ENCODE measurements at places on chromosomes 16 and 17.

DNA sequence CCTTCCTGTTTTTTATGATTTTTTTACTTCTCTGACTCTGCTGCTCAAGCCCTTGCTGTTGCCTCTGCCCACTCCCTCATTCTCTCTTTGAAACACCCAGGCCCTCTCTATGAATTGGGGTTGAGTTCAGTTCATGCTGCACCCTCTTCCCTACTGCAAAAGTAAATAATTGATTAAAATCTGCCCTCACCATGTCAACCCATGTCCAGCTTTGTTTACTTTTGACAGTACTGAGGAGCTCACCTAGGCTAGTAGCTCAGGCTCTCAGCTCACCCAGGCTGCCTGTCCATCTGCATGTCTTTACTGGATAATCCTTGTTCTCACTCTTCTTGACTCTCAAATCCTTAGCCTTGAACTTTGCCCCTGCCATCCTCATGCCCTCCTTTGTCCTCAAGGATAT is 95.2 kb downstream of the SPACA3 start:
- no peak for DNase-seq

DNA sequence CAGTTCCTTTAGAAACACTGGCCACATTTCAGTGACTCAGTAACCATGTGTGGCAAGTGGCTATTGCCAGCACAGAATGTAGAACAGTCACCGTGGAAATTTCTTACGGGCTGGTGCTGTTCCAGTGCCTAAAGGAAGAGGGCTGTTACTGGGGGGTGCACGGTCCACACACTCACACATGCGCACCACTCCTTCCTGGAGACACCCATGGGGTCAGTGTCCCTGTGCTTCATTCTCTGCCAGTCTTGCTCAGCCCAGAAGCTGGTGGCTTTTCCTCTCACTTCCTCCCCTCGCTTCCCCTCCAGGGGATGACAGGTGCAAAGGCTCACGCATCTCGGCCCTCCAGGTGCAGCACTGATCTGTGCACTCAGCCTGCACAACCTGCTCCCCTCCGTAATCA is 115.6 kb downstream of the CCDC182 start:
- DNase-seq: no peak

DNA sequence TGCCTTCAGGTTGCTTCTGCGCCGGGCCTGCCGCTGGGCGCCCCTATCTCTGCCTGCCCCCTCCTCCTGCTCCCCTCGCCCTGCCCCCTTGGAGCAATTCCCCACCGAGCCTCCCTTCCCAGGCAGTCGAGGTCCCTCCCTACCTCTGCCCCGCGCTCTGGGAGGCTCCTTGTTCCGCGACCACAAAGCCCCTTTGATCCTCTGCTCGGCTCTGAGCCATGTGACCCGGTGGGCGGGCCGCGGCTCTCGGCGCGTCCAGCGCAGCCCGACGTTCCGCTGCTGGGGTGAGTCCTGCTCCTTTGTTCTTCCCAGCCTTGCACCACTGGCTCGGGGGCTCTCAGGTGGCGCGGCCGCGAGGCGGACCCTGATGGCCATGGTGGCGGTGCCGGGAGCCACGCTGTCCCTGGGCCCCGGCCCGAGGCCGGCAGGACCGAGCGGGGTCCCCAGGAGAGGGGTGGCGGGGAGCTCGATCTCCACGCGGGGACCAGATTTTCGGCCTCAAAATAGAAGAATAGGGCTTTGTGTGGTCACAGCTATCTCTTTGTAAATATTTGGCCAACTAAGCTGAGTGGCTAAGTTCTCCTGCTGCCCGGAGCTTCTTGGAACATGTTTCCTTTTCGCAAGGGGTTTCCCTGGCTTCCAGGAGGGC is 310.6 kb downstream of the SEC14L1 start:
- peak; percentile 53 for DNase-seq

DNA sequence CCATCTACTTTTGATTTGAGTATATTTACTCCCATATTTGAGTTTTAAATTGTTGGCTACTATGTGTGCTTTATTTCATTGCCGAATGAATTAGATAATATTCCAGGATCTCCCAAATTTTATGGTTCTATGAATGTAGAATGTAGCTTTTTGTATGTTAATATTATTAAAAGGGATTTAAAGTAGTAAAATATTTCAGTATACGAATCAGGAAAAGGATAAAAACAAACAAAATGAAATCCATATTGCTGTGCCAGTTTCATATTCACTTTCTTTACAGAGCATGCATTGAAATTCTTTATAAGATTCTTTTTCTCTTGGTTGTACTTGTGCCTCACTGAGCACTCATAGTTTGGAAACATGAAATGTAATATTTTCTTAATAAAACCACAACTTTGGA is 155.1 kb downstream of the CHD9 start:
- DNase-seq: no peak

DNA sequence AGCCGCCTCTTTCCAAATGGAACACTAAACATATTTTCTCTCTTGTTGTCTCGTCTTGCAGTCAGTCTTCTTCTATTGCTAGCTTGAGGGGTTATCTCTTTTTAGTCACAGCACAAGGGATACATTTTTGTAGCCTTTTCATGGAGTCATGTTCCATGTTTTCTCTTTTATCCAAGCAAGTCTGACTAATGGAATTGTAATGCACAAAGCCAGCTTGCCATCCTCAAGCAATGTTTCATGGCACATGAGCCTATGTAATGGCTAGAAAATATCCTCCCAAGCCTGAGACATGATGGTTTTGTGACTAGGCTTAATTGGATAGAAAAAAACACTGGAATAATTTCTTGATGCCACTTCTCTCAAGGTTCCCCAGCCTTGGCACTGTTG is 414.6 kb upstream of the GOT2 start:
- DNase-seq: no peak

- no peak for DNase-seq
These were observed 23.3 kb upstream of the CDRT4 start for GRCh38 chr17:15490634-15491261.

GRCh38 chr16:48603647-48604376 is 6.2 kb downstream of the N4BP1 start:
- DNase-seq: no peak

- DNase-seq: no peak
These were observed 8.7 kb downstream of the GRB2 start for GRCh38 chr17:75396796-75397195.

GRCh38 chr16:4583906-4584305 is 27.8 kb downstream of the C16orf96 start:
- no peak for DNase-seq

GRCh38 chr16:1708083-1708767 is 2.2 kb downstream of the MAPK8IP3 start:
- DNase-seq: no peak

- DNase-seq: peak; percentile 88
These were observed 4.3 kb downstream of the THOC6 start for GRCh38 chr16:3027983-3028715.

- no peak for DNase-seq
These were observed 870 bp upstream of the ZC3H7A start for GRCh38 chr16:11797957-11798299.

DNA sequence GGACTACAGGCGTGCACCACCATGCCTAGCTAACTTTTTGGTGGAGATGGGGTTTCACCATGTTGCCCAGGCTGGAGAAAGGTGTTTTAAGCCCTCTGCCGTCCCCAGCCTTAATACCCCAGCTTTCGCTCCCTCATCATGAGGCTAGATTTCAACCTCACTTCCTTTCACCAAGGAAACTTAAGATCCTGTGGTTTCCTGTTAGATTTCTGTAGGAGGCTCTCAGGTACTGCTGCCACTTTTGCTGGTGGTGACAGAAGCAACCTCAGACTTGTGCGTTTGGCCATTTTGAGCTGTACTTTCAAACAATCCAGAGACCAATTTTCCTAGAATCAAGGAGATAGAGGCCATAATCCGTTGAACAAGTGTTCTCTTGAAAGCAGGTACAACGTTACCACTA is 36.2 kb downstream of the MPHOSPH6 start:
- DNase-seq: no peak

GRCh38 chr17:16001226-16001897 is 1.7 kb downstream of the TTC19 start:
- DNase-seq: no peak

DNA sequence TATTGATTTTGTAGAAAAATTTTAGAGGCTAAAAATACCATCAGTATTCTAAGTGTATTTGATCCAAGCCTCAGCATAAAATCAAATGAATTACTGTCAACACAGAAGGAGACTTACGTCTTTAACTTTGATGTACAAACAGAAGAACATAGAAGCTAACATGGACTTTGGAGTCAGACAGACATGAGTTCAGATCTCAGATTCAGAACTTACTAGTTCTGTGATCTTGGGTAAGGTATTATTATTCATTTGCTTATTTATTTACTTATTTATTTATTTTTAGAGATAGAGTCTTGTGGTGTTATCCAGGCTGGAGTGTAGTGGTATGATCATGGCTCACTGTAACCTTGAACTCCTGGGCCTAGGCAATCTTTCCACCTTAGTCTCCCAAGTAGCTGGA is 4.0 kb upstream of the SLFN12L start:
- DNase-seq: no peak

DNA sequence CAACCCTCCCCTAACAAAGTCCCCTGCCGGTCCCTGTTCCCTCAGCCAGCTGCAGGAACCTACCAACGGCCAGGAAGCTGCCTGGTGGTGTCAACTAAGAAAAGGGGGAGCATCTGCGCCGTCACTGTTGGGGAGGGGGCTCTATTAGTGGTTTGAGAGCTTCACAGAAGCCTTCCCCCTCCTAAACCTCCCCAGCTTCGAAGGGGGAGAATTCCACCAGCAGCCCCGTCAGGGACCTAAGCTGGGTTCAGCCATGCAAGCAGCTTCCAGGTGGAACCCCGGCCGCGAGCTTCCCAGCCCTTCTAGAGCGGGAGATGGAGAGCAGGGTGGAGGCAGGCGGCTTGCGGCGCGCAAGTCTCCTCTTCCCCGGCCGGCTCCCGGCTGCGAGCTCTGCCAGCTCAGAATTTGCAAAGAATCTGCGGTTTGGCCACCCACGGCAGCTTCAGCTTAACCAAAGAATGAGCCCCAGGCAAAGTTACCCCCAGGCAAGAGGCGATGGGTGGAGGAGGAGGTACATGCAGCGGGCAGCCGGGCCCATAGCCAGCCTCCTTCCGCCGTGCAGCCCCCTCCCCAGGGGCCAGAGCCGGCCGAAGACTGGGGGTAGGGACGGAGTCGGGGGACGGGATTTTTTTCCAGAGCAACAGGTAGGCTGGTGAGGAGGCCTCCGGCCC is 33.7 kb downstream of the DDX19A start:
- DNase-seq: peak; percentile 77

GRCh38 chr17:81438007-81438659 is 42.9 kb downstream of the BAHCC1 start:
- no peak for DNase-seq

Measured in activated T-cell treated with anti-CD3 and anti-CD28 coated beads, Interleukin-2, amount 50 U/mL, for 4 hours (primary cell).